ENCODE measurements at places on chromosomes 2 and 18. TPM values are rescaled to one million over a fixed set of nuclear protein-coding genes. Genes with fewer than 3 reads are reported as not detected.

Gene PAX8
- total RNA-seq = 1.6 TPM

Gene MROH2A
- total RNA-seq = not detected

Gene LOXL3
- total RNA-seq = 158 TPM

Gene IL36G
- total RNA-seq = not detected

Gene MC5R
- 0.32 TPM for total RNA-seq

Gene GNLY
- not detected for total RNA-seq

Gene SLC11A1
- 0.16 TPM for total RNA-seq

Gene LIPT1
- 5.5 TPM for total RNA-seq

Gene SERPINB10
- not detected for total RNA-seq

Gene SMAD7
- 17.0 TPM for total RNA-seq

Gene CELF4
- total RNA-seq = not detected

Gene BCL11A
- total RNA-seq = 0.79 TPM

Gene CARF
- 2.5 TPM for total RNA-seq

Gene DPYSL5
- total RNA-seq = 3.0 TPM

Gene VPS4B
- 23.0 TPM for total RNA-seq

Gene SERPINB2
- 0.34 TPM for total RNA-seq

Gene IKZF2
- total RNA-seq = 2.4 TPM

Gene GALNT14
- total RNA-seq = 27.8 TPM

Gene FBXO15
- 0.96 TPM for total RNA-seq

Gene DNAH7
- 0.04 TPM for total RNA-seq

Gene MARCO
- not detected for total RNA-seq

Gene INSIG2
- 5.3 TPM for total RNA-seq

Gene RAB6C
- total RNA-seq = not detected

Gene NDUFB3
- total RNA-seq = 82.9 TPM

Gene ZSWIM2
- total RNA-seq = not detected

Gene IL18RAP
- not detected for total RNA-seq
